ENCODE measurements at places on chromosomes 12 and 14. TPM values are rescaled to one million over a fixed set of nuclear protein-coding genes. Genes with fewer than 3 reads are reported as not detected.

The MGST1 gene
- total RNA-seq, result 14.0 TPM

The ZNF385A gene
- 3.5 TPM for total RNA-seq

DNA sequence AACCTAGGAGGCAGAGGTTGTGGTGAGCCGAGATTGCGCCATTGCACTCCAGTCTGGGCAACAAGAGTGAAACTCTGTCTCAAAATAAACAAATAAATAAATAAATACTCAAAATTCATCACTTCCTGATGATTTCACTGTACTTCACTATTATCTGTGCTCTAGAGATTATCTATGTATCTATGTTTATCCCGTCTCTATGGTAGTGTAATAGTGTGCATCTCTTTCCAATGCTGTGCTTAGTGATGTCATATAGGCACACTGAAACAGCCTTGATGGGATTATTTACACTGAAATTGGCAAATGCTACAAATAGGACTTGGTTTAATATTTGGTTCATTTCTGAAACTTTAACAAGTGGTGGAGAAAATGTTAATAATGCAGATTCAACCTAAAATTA lies 6.5 kb downstream of the CAPS2 start:
- no peak overlapping the region for H3K4me3 ChIP-seq
- no peak for DNase-seq
- H3K36me3 ChIP-seq, result no peaks in the 10 kb centered on the region
- no peaks in the 10 kb centered on the region for H3K4me1 ChIP-seq

- no peaks in the 10 kb centered on the region for H3K36me3 ChIP-seq
- H3K27ac ChIP-seq, result no peak overlapping the region
- H3K27me3 ChIP-seq, result no peaks in the 10 kb centered on the region
- DNase-seq, result no peak
- peaks cover 12% of the 10 kb centered on the region for H3K4me1 ChIP-seq
These were observed 2.6 kb downstream of the NPC2 start for GRCh38 chr14:74490486-74490885.

DNA sequence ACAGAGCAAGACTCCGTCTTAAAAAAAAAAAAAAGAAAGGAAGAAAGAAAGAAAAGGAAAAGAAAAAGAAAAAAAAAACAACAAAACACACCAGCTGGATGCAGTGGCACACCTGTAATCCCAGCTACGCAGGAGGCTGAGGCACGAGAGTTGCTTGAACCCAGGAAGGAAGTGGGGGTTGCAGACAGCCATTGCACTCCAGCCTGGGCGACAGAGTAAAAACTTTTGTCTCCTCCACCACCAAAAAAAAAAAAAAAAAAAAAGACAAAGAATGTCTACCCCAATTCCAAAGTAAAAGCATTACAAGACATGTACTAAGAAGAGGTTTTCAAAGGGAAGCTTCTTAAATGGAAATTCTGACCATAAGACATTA lies 53.4 kb downstream of the HNRNPC start:
- no peaks in the 10 kb centered on the region for H3K36me3 ChIP-seq
- no peaks in the 10 kb centered on the region for H3K27me3 ChIP-seq
- H3K4me3 ChIP-seq, result no peak overlapping the region
- no peaks in the 10 kb centered on the region for H3K4me1 ChIP-seq
- no peak for DNase-seq
- no peak overlapping the region for H3K27ac ChIP-seq

DNA sequence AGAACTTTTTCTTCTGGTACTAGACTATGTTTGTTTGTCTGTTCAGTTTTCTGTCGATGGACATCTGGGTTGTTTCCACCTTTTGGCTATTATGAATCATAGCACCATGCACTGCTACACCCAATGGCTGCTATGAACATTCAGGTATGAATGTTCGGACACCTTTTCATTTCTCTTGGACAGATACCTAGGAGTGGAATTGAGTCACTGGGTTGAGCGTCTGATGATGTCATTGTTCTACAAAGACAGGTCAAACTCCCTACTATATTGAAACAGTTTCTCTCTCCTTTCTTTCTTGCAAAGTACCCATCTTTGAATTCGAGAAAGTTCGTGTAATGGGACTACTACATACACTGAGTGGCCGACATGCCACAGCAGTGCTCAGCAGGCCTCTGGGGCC lies 44.7 kb downstream of the KCTD10 start:
- no peak overlapping the region for H3K27ac ChIP-seq
- H3K4me1 ChIP-seq, result no peaks in the 10 kb centered on the region
- no peak overlapping the region for H3K4me3 ChIP-seq
- no peak for DNase-seq

DNA sequence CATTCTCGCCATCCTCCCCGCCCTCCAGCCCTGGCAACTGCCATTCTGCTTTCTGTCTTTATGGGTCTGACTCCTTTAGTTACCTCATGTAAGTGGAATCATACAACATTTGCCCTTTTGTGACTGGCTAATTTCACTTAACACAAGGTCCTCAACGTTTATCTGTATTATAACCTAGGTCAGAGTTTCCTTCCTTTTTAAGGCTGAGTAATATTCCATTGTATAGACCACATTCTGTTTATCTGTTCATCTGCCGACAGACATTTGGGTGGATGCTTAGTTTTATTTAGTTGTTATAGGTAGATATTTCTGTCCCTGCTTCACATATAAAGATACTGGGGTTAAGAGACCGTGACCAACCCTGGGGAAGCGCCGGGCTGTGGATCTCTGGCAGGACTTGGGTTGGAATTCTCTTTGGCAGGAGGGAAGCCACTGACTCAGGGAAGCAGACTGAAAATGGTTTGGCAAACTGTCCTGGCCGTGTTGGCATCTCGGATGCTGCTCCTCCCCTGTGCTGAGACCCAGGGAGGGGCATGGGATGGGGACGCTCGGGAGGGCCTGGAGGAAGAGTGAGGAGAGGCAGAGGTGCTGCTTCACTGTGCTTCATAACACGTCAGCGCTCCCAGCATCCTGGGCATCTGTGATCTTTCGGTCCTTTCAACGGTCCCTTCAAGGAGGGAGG lies 38.9 kb downstream of the TEAD4 start:
- H3K4me1 ChIP-seq, result peaks cover 5% of the 10 kb centered on the region
- H3K36me3 ChIP-seq, result no peaks in the 10 kb centered on the region
- no peak for DNase-seq
- no peak overlapping the region for H3K27ac ChIP-seq

GRCh38 chr12:126768517-126768916 lies 1498.5 kb upstream of the TMEM132C start:
- no peak for DNase-seq
- no peaks in the 10 kb centered on the region for H3K36me3 ChIP-seq
- H3K27me3 ChIP-seq, result no peaks in the 10 kb centered on the region
- H3K4me1 ChIP-seq, result no peaks in the 10 kb centered on the region
- no peak overlapping the region for H3K4me3 ChIP-seq

- no peak for DNase-seq
- no peaks in the 10 kb centered on the region for H3K36me3 ChIP-seq
- H3K4me3 ChIP-seq, result no peak overlapping the region
- no peak overlapping the region for H3K27ac ChIP-seq
- peaks cover 26% of the 10 kb centered on the region for H3K4me1 ChIP-seq
- no peaks in the 10 kb centered on the region for H3K27me3 ChIP-seq
These were observed 1.9 kb upstream of the KDM2B start for GRCh38 chr12:121582583-121583333.

DNA sequence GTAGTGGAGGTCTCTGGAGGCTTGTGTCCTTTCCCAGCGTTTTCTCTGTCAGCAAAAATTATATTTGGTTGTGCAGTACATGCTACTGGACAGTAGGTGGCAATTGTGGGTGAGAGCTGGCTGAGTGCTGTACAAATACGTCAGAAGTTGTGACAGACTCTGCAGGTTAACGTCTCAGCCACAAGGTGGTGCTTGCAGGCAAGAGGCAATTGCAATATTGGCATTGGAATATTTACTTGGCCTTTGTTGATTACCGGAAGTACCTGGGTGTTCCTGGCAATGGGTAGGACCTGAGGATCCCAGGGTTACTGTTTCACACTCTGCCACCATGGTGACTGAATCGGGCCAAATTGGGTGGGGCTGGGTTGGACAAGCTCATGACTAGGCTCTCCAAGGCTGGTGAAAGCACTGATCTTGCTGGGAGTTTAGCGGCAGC lies 333.9 kb upstream of the LMO3 start:
- no peaks in the 10 kb centered on the region for H3K36me3 ChIP-seq
- peak; percentile 82 for DNase-seq
- H3K4me3 ChIP-seq, result no peak overlapping the region
- no peaks in the 10 kb centered on the region for H3K4me1 ChIP-seq
- no peak overlapping the region for H3K27ac ChIP-seq
